ENCODE measurements at places on chromosomes 7 and 10.

GRCh38 chr7:27527348-27527714 is 135.4 kb downstream of the HIBADH start:
- no peak for DNase-seq

- no peak for DNase-seq
Observed at GRCh38 chr10:119252051-119252465, 44.7 kb downstream of the GRK5 start.

GRCh38 chr7:41709621-41710020 is 6.7 kb upstream of the INHBA start:
- DNase-seq = no peak

DNA sequence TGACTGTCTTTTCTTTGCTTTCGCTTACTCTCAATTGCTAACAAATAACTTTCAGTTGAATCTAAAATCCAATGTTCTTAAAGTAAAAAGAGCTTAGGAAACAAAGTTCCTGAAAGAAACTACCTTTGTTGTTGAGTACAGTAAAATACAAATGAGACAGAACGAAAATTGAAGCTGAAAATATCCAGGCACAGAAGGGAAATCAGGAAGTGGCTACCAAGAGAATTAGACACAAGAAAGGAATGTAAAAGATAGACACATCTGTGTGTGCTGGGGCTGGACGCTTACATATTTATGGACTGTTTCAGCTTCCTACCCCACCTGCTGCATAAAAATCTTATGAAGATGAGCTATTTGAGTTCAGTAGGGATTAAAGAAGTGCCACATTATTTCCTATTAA is 161.7 kb upstream of the PLXDC2 start:
- no peak for DNase-seq

- no peak for DNase-seq
Observed at GRCh38 chr10:131779661-131780394, 121.0 kb upstream of the PPP2R2D start.
